ENCODE measurements at places on chromosomes 6 and 20.

GRCh38 chr6:11194356-11195218, 37.9 kb downstream of the NEDD9 start:
- no peak for DNase-seq

GRCh38 chr20:653110-653589, at the start of gene SRXN1:
SRXN1 (minus strand) TSS chr20:653200; CDS start chr20:653185, 15 bp downstream.
- peak; percentile 93 for DNase-seq

DNA sequence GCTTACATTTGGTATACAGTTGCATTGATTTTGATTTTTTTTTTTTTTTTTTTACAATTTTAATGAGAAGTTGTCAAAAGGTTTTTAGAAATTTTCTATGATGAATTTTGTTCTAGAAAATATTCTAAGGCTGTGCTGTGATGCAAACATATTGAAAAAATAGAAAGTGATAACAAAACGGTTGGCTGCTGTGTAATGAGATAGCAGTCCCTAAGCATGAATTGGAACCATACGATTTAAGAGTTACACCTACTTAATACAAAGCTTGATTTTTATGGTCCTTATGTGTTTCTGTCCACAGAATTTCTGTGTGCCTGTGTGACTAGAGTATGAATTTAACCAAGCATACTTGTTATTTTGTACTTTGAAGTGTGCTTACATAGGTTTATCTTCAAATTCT, 12.1 kb downstream of the HIVEP1 start:
- DNase-seq = no peak

DNA sequence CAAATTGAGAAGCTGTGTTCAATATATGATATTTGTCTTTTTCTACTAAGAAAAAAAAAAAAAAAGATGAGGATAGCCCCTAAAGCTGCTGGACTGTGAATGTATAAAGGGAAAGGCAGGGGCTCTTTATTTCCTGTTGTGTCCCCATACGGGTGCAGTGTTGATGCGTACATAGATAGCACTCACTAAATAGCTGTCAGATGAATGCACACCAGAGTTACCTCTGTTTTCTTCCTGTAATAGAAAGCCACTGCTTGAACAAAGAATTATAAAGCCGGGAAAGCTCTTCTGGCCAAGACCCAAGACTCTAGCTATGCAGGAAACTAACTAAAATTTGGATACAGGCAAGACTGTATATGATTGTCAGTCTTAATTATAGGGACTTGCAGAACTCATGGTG, 260.0 kb downstream of the FARS2 start:
- no peak for DNase-seq

DNA sequence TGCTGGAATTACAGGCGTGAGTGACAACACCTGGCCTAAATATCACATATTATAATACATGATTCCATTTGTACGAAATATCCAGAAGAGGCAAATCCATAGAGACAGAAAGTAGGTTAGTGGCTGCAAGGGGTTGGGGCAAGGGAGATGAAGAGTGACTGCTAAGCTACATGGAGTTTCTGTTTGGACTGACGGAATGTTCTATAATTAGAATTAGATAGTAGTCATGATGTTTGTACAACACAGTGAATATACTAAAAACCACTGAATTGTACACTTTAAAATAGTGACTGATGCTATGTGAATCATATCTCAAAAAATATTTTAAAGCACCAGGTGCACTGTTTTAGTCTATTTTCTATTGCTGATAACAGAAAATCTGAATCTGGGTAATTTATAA, 3.7 kb upstream of the HEBP2 start:
- DNase-seq = no peak

DNA sequence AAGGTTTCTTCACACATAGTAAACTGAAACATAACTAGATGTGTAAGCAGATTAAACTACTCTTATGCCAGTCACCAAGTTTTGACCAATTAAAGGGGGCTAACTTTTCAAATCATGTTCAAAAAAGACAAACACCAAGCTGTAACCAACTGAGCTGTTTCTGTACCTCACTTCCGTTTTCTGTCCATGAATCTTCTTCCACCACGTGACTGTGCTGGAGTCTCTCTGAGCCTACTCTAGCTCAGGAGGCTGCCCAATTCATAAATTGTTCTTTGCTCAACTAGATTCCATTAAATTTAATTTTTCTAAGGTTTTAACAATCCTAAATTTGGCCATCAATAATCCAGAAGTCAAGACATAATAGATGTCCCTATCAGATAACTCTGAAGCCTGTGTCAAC, 229.4 kb downstream of the FNDC1 start:
- no peak for DNase-seq

DNA sequence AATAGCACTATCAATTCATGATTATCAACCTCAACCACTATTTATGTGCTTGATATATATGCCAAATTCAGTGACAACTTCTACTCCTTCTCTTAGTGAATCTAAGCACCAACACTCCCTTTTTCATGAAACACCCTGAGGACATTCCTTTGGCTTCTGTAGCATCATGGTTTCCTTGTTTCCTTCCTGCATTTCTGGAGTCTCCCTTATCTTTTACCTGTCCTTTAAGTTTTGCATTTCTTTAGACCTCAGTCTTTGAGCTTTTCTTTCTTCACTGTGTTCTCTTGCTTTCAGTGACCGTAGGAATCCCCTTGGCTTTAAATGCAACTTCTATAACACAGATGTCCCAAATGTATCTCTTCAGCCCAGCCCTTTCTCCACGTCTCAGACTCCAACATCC, 143.8 kb upstream of the MLIP start:
- DNase-seq = no peak

DNA sequence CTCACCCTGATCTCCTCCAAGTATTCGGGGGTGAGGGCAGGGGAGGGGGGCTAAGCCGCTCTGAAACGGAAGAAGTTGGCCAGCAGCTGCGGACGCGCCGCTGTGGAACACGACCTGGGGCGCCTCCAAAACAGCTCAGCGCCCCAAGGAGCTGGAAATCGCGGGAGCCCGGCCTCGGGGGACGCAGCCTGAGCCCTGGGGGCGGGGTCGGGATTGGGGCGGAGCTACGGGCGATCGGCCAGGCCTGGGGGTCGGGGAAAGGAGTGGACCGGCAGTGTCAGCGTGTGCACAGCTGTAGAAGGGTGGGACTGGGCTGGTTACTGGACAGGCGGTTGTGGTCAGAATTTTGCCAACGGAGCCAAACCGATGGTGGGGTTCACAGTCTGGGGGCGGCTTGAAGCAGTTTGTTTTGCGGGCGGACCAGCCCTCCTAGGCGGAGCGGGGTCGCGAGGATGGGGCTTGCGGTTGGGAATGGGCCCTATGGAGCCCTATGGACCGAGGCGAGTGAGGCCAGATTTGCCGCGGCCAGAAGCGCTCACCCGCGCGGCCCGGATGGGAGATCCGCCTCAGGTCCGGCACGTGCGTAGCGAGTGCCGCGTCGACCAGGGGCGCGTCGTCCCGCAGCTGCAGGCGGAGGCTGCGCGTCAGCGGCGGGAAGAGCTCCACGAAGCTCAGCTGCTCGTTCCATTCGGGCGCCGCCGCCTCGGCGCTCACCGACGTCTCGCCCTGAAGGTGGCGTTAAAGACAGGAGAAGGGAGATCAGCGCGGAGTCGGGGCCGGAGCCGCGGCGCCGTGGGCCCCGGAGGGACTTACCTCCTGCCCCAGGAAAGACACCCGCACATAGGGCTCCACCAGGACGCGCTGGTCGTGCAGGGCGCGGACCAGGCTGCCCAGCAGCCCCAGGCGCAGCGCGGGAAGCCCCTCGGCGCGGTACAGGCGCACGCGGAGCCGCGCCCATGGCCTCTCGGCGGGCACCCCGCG, 14.3 kb upstream of the SPAG4 start:
- no peak for DNase-seq

GRCh38 chr6:43492673-43493072, 15.3 kb downstream of the TJAP1 start:
- DNase-seq = no peak

- no peak for DNase-seq
Measured at GRCh38 chr20:63822276-63822696, 8.8 kb downstream of the ZBTB46 start.

GRCh38 chr6:90537027-90537426, 49.8 kb downstream of the MAP3K7 start:
- no peak for DNase-seq

- no peak for DNase-seq
Measured at GRCh38 chr20:51830538-51830937, 28.2 kb upstream of the SALL4 start.

- no peak for DNase-seq
Measured at GRCh38 chr6:149130508-149130907, 187.0 kb upstream of the TAB2 start.

DNA sequence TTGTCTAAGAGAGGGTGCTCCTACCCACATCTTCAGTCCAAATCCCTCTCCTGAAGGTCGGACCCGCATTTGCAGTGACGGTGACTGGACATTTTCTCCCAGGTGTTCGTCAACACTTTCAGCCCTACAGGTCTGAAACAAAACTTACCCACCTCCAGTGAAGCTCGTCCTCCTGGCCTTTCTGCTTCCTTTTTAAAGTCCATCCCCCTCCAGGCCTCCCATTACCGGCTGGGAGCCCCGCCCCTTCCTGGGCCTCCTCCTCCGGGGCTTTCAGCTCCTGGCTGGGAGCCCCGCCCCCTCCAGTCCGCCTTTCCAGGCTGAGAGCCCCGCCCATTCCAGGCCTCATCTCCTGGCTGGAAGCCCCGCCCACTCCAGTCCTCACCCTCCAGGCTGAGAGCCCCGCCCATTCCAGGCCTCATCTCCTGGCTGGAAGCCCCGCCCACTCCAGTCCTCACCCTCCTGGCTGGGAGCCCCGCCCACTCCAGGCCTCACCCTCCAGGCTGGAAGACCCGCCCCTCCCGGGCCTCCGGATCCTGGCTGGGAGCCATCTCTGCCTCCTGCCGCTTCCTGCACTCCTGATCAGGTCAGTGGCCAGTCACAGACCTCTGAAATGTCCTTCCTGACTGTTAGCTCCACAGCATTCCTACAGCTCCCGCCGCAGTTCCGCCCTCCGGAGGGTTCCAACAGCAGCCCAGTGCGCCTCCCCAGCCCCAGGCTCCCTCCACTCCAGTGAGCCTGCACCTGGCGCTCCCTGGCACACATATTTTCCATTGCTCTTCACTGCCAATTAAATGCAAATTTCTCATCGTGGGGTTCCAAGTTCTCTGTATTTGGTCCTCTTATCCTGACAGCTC, 98.5 kb downstream of the LY86 start:
- DNase-seq = peak; percentile 93

- no peak for DNase-seq
Measured at GRCh38 chr20:11188843-11189603, 515.2 kb upstream of the JAG1 start.

DNA sequence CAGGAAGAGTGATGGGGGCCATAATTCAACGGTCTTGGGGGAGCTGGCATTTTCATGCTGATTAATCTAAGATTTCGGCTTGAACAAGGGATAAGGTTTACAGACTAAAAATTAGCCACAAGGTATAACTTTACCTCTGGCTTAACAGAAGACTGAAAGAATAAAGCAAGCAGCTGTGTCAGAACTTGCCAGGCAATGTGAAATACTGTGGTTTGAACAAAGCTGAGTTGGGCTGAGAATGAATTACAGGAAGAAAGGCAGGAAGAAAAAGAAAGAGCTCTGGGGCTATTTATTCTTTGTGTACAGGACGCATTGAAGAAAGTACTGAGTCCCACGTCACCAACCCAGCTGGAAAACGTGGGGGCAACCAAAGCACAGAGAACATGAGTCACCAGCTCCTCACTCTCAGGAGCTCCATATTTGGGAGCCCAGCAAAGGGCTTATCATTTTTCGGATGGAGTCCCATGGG, 121.5 kb upstream of the NEDD9 start:
- DNase-seq = no peak

DNA sequence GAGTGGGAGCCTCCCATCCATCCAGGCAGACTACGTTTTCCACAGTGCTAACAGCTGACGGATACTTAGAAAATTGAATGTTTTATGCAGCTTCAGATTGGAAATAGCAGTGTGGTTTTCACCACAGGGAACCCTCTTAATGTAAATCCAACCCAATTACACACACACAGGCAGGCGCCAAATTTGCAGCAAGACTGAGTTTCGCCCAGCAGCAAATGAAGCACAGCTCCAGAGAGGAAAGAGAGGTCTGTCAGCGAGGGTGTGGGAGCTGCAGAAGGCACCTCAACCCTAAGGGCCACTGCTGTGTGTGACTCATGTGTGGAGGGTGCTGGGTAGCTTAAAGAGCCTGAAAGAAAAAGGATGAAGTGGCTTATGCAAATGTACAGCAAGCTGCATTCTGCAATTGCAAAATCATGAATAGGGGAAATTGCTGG, 365.7 kb downstream of the MAFB start:
- no peak for DNase-seq

GRCh38 chr6:74605922-74606581, 599.8 kb downstream of the COL12A1 start:
- DNase-seq = no peak
